ENCODE measurements at places on chromosomes 11 and 22.

GRCh38 chr11:57210781-57211180 lies 26.3 kb downstream of the APLNR start:
- DNase-seq, result no peak

DNA sequence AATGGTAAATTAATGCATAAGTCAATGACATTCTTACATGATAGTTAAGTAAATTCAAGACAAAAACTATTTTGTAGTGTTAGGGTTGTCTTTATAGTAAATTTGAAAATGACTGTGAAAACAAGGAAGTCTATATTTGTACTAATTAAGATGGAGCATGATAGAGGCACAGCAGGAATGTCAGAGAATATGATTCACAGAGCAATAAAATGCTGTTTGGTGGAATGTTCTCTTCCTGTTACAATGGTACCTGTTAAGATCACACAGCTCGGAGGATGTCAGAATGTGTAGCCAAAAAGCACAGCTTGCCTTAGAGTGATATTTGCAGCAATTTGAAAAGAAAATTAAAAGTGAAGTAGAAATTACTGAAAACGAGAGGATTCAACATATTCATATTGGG lies 2339.7 kb upstream of the RAG2 start:
- DNase-seq, result no peak

GRCh38 chr11:23405350-23405937 lies 545.2 kb upstream of the CCDC179 start:
- DNase-seq, result no peak

GRCh38 chr11:11021563-11021962 lies 163.7 kb upstream of the ZBED5 start:
- DNase-seq, result no peak

- DNase-seq, result no peak
Observed at GRCh38 chr11:47147250-47147649, 29.4 kb downstream of the ARFGAP2 start.

DNA sequence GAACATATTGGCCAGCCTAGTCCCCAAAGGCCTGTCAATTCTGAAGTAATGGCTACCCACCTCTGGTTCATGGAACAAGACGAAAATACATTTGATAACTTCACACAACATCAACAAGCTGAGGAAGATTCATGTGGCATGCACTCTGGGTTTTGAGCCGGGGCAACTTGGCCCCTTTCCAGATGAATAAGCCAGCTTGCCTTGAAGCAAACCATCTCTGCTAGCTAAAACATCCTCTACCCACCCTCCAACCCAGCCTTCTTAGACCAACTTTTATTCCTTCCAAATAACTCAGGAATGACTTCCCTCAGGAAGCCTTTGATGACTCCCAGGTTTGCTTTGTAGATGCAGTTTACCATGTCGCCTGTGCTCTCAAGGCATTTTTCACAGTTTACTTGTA lies 94.4 kb downstream of the SLC1A2 start:
- no peak for DNase-seq

DNA sequence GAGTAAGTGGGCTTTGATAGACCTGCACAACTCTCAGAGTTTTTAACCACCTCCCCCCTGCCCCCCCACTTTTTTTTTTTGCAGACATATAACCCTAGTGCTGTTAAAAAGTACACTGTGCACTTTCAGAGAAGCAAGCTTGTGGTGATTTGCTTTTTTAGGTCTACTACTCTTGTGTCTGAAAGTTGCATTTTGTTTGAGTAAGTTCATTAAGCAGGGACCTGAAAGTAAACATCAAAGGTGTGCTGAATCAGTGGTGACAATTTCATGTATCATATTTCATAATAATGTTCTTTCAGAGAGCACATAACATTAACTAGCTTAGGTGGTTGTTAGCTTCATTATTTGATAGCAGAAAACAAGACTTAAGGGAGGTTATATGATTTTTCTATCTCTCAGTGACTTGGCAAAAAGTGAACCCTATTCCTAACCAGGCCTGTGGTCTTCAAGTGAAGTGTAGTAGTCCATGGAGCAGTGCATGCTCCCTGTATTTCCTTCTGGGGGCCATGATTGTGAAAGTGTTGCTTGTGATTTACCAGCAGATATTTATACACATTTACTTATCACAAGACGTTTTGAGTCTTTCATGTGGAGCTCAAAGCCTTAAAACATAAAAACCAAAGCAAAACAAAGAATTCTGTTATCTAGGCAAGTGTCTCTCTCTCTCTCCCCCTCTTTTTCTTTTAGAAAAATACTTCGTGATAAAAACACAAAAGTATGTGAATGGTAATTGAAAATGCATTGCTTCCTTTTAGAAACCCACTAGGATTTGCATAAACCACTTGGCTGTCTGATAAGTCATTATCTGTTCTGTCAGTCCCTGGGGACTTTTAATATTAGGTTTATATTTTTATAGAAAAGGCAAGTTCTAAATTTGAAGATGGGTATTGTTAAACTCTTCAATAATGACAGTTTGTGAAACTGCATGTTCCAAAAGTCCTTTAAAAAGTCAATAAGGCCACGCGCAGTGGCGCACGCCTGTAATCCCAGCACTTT lies 7.5 kb upstream of the RAG2 start:
- DNase-seq, result no peak

GRCh38 chr11:95093548-95093947 lies 3.9 kb downstream of the ENDOD1 start:
- no peak for DNase-seq

- DNase-seq, result no peak
Observed at GRCh38 chr22:32910429-32910772, 108.9 kb downstream of the TIMP3 start.

All from iPS DF 19.7 (cell line).